Fibroblast of skin of right biceps (primary cell): ENCODE measurements at places on chromosomes 4 and X.

- peak; percentile 44 for DNase-seq
These were observed 274.4 kb downstream of the DCTD start for GRCh38 chr4:182642831-182643230.

- DNase-seq: no peak
These were observed 588.6 kb upstream of the FAT1 start for GRCh38 chr4:187312299-187312698.

GRCh38 chrX:140709421-140709846 is at the start of gene LINC00632:
Gene LINC00632 (plus strand): TSS chrX:140709759.
- peak; percentile 3 for DNase-seq

DNA sequence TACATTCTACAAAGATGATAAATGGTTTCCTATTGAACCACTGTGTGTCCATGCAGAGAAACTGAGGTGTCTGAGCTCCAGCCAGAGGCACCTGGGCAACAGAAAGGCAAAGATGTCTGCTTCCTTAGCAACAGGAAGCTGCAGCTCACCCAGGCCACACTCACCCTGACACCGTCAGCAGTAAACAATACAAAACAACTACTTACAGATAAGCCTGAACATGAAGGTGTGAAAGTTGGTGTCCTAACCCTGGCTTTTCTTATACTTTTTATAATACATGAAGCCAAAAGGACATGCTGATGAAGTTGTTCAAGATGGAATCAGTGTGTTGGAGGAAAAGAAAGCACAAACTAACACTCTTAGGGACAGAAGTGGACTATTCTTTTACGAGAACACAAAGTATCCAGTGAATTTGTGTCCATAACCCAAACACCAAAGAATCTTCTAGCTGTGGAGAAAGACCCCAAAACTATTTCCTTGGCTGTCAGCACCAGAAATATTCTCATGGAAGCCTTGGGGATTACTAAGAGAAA is 117.3 kb downstream of the SYNPO2 start:
- DNase-seq: no peak

GRCh38 chr4:7322166-7322991 is 112.4 kb downstream of the PSAPL1 start:
- no peak for DNase-seq

- DNase-seq: no peak
These were observed 272.4 kb upstream of the KCNIP4 start for GRCh38 chr4:22220965-22221364.

GRCh38 chr4:105092356-105092755 is 54.3 kb upstream of the TET2 start:
- peak; percentile 93 for DNase-seq

GRCh38 chrX:69037786-69038185 is 127.5 kb downstream of the PJA1 start:
- no peak for DNase-seq

GRCh38 chr4:151226004-151226932 is 50.7 kb upstream of the PRSS48 start:
- DNase-seq: peak; percentile 89

DNA sequence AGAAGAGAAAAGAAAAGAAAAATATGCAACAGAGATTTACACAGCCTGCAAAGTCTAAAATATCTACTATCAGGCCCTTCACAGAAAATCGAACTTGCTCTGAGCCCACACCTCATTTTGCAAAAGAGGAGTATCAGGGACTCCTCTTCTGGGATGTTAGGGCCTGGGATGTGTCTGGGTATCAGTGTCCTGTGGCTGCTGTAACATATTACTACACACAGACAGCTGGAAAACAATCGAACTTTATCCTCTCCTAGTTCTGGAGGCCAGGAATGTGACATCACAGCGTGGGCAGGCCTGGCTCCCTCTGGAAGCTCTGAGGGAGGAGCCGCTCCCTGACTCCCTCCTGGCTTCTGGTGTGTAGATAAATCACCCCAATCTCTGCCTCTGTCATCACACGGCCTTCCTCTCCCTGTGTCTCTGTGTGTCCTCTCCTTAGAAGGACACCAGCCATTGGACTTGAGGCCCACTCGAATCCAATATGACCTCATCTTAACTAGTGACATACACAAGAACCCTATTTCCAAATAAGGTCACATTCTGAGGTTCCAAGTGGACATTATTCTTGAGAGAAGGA is 52.9 kb downstream of the PPP2R2C start:
- no peak for DNase-seq

DNA sequence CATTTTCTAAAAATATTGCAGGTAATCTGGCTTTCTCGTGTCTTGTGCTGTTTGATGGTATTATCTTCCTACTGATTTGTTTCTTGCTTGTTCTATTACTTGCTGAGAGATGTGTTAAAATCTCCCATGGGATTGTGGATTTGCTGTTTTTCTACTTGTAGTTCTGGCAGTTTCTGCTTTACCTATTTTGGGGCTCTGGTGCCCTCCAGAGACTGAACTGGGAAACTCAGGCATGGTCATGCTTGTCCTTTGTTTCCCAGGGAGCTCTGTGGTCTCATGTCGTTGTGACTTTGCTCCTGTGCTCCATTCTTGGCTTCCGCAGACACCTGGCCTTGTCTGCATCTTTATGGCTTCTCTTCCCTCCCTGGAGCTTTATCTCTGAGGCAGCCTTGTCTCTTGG is 39.5 kb downstream of the NSD2 start:
- DNase-seq: peak; percentile 56

DNA sequence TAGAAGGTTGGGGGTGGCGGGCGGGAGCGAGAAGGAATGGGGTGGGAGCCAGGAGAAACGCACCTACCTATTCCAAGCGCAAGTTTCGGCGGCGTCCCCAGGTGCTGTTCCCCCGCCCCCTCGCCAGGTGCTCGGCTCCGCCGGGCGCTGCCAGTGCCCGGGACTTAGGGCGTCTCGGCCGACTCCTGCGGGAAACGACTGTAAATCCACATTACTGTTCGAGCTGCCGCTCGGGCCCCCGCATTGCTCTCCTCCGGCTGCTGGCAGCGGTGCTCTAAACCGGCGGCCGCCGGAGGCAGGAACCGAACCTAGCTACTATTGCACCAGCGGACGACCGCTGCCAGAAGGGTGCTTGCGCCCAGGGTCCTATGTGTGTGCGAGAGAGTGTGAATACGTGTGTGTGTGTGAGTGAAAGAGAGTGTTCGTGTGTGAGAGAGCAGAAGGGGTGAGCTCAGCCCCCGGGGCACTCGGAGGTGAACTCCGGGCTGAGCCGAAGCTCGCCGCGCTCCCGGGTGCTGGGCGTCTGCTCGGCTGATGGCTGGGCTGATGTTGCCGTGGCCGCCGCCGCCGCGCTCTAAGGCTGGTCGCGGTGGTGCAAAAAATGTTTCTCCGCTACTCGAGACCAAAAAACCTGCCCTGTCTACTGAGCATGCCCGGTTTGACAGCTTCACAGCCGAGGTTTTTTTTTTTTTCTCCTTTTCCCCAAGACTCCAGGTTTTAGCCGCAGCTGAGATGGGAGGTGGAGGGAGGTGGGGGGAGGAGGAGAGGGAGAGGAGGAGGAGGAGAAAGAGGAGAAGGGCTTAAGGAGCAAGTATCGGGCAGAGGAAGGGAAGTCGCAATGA is 115.7 kb upstream of the TEX13C start:
- DNase-seq: peak; percentile 61

DNA sequence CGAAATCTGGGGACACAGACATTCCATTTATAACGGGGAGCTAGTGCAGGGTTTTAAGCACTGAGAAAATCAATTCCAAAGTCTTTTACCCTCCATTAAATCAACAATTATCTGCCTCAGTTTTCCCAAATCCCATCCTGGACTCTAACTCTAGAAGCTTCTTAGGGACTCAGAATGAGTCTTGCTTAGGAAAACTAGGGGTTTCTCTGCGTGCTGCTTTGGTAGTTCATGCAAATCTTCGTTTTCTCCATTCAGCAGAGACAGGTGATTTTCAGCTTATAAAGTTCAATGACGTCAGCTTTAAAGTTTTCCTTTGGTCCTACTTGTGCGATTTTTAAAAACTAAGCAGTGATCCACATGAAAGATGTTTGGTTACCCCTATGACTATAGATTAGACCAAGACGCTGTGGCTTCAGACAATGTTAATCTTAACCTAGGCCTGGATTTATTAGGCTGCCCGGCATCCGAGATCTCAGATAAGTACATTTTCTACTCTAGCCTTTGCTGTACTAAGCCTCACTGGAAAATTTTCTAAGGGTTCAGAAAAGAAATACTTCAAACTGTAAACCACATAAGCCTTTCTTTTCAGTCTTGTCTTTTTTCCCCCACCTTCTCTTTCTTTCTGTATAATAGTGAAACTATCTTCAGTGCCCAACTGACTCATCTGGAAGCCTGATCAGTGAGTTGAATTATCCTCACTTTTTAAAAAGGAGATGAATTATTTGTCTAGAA is 121.4 kb upstream of the GATB start:
- no peak for DNase-seq

- DNase-seq: peak; percentile 69
These were observed 105.7 kb upstream of the PDLIM3 start for GRCh38 chr4:185640811-185641675.

GRCh38 chr4:38109370-38109769 is 149.2 kb downstream of the PTTG2 start:
- DNase-seq: no peak

DNA sequence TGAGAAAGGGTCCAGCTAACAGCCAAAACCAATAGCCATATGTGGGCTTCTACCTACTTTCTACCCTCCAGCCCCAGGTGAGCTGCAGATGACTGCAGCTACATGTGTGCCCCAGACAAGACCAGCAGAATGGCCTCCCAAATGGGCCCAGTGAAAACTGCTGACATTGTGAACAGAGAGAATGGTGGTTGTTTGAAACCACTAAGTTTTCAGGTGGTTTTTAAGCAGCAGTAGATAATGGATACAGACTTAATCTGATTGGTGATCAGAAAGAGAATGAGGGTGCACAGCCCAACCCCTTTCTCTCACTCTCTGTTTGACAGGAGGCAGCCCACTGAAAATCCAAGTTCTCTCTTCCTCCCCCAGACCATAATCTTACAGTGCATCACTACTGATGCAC is 42.5 kb upstream of the BBS12 start:
- no peak for DNase-seq

- no peak for DNase-seq
These were observed 23.8 kb downstream of the HTRA3 start for GRCh38 chr4:8293131-8293975.

GRCh38 chr4:150816491-150816890 is 198.6 kb downstream of the LRBA start:
- DNase-seq: peak; percentile 43

DNA sequence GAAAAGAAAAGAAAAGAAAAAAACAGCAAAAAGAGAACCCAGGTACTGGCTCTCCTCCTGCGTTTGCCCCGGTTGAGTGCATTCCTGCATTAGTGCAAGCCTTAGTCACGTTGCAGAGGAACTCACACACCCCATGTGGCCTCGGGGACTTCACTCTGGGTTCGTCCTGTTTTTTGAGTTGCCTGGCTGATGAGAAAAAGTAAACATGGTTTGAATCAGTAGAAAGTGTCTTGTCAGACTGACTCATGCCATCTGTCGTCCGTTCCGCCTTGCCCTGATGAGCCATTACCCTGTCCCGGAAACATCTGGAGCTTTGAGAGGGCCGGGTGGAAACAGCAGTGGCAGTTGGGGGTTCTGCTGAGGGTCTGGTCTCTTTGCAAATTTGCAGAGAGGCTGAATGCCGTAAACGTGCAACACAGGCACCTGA is 16.3 kb downstream of the CD99 start:
- peak; percentile 96 for DNase-seq

- DNase-seq: no peak
These were observed 15.1 kb downstream of the RAPGEF2 start for GRCh38 chr4:159117968-159118367.

DNA sequence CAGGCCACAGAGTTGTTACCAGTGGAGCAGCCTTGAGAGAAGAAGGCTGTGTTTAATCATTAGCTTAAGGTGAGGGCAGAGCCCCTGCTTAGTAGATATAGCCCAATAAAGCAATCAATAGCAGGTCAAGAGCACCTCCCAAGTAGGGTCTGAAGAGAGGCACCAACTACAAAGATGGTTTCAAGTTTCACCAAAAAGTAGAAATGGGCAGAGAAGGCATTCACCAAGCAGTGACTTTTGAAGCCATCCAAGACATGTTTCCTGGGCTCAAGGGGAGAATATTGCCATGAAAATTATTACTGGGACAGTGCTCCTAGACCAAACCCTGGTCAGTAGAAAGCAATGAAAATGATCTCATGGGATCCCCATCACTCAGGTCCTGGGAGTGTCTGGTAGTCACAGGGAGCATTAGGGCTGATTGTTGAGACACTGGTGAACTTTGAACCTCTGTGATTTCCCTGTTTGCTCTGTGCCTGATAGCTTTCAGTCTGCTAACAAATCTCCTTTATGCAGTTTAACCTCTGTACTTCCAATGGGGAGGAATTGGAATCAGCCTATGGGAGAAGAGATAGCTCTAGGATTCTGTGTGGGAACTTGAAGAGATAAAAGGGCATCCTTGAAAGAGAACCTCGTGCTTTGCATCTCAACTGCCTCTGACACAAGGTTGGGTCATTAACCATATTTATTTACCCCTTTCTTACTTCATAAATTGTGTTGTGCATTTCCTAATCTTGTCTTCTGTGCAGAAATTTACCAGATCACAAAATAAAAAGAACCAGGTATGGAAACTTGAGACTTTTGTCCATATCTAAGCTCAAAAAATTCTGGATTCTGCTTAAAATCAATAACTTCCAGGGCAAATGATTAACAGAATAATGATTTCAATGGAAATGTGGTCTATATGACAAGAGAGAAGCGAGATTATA is 9.3 kb upstream of the OTC start:
- no peak for DNase-seq

- DNase-seq: no peak
These were observed 866.3 kb upstream of the PCDH7 start for GRCh38 chr4:29853833-29854232.

GRCh38 chr4:26856906-26857277 is 3.7 kb upstream of the STIM2 start:
- DNase-seq: no peak

DNA sequence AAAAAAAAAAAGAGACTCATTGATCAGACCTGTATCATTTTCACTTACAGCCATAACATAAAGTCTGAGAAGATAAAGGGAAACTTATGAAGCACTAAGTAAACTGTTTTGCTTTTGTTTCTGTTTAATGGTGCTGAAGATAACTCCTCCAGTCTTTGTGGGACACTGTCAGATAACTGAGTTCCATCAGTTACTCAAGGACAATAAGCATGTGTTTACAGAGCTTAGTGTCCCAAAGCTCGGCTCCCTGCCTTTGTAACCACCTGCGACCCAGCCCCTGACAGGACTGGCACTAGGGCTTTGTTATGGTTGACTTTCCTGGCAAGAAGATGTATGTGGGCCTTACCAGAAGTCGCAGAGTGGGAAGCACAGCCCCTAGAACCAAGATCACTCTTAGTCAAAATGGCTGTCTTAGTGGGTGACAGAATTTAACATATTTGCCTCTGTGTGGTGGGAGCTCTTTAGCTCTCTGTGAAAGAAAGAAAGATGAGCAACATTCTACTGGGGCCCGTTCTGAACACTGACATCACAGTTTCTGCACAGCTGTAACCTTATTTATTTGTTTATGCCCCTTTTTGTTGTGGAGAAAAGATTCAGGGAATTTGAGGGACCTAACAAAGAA is 68.1 kb downstream of the FNIP2 start:
- no peak for DNase-seq

DNA sequence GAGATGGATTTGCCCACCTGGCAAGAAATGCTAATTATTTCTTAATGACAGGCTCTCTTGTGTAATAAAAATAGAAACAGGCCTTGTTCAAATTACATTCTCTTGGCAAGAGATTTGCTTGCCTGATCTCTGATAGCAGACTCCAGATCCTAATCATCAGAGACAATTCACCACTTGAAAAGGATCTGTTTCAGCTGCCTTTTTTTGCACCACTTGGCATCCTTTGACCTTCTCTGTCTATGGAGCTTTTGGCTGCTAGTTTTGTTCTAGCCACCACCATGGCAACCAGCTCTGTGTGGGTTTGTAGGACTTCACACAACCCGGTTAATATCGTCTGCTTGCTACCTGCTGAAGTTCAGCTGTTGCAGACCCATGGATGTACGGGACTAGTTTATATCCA is 241.1 kb upstream of the TLL1 start:
- no peak for DNase-seq
